ENCODE measurements at places on chromosomes 13 and 19.

- no peak for DNase-seq
Measured at GRCh38 chr19:48218997-48219396, 36.7 kb downstream of the CARD8 start.

DNA sequence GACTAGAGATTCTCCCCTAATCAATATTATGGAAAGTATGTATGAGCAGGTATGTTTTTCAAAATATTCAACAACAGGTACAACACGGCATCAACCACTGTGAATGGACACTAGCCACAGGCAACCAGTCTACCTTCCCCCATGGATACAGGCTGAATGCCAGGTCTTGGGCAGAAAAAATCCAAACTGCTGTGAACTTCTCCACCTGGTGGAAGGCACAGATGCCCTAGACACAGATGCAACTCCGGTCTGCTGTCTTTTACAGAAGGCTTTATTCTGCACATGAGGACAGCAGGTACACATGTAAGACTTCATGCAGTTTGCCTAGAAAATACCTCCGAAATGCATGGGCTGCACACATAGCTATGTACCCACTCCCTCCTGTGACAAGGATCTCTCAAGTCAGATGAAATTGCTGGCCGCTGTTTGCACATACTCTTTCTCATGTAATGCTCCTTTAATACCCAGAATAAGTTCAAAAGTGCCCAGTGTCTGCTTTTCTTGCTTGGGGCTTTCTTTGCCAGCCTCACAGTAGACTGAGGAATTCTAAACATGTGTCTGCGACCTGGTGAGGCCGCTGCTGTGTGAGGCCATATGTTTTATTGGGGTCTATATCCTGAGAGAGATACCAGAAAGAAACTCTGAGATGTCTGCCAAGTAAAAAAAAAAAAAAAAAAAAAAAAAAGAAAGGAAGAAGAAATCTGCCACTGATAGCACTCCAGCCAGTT, 325.9 kb downstream of the FOXO1 start:
- DNase-seq: no peak

DNA sequence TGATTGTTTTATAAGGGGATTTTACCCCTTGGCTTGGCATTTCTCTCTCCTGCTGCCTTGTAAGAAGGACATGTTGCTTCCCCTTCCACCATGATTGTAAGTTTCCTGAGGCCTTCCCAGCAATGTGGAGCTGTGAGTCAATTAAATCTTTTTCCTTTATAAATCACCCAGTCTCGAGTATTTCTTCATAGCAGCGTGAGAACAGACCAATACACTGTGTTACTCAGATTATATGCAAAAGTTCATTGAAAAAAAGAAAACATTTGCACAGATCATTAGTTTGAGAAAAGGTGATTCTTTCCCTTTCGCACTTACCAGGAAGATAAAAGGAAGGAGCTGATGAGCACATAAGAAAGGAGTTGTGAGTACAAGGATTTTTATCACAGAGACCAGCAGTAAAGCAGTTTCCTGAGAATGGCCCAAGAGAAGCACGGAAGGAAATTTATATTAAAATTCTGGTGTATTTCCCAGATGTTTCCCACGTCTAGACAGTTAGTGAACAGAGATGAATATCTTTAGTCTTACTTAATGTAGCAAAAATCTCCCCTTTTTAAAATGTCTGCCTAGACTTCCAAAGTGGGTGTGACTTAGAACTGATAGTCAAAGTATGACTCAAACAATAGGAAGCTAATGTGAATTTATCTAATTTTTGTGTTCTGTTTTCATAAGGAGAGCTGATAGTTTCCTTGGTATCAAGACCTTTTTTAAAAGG, 431.8 kb upstream of the SGCG start:
- DNase-seq: no peak

GRCh38 chr19:1992759-1993260, 22.7 kb downstream of the BTBD2 start:
- no peak for DNase-seq

DNA sequence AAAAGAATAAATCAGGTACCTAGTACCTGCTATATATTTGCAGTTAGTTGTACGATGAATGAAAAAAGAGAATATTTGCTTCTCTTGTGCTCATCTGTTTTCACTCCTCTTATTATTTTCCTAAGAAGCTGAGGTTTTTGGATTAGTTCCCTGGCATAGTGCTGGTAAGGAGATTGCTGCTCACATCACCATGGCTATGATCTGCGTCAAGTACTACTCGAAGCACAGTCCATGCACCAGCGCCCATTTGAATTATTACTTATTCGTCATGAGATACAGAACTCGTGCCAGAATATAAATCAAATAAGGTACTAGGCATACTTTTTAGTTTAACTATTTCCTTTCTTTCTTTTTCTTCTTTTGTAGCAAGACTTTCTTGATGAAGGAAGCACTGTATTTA, 7.1 kb downstream of the SERTM1 start:
- no peak for DNase-seq

DNA sequence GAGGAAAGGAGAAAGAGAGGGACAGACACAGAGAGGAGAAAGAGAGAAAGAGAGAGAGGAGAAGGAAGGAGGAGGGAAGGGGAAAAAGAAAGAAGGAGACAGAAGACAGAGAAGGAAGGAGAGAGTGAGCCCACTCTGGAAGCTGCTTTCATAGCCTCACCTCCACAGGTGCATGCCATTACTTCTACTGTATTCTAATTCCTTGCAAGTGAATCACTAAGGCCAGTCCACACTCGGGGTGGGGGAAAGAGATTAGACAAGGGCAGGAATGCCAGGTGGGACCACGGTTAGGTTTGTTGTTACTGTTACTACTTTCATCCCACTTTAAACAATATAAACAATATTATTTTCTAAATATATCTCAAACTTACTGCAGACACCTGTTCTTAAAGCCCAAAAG, 684.5 kb upstream of the ARGLU1 start:
- no peak for DNase-seq

Measured in AG09309 (cell line).